ENCODE measurements at places on chromosomes 4 and X.

- no peak for DNase-seq
Measured at GRCh38 chr4:64883087-64883807, 474.0 kb upstream of the TECRL start.

GRCh38 chr4:41257257-41257901 is 651 bp downstream of the UCHL1 start:
- peak; percentile 65 for DNase-seq

GRCh38 chrX:153903238-153903980 is 1.1 kb upstream of the AVPR2 start:
- no peak for DNase-seq

- no peak for DNase-seq
Measured at GRCh38 chrX:24055043-24055356, 244 bp downstream of the EIF2S3 start.

DNA sequence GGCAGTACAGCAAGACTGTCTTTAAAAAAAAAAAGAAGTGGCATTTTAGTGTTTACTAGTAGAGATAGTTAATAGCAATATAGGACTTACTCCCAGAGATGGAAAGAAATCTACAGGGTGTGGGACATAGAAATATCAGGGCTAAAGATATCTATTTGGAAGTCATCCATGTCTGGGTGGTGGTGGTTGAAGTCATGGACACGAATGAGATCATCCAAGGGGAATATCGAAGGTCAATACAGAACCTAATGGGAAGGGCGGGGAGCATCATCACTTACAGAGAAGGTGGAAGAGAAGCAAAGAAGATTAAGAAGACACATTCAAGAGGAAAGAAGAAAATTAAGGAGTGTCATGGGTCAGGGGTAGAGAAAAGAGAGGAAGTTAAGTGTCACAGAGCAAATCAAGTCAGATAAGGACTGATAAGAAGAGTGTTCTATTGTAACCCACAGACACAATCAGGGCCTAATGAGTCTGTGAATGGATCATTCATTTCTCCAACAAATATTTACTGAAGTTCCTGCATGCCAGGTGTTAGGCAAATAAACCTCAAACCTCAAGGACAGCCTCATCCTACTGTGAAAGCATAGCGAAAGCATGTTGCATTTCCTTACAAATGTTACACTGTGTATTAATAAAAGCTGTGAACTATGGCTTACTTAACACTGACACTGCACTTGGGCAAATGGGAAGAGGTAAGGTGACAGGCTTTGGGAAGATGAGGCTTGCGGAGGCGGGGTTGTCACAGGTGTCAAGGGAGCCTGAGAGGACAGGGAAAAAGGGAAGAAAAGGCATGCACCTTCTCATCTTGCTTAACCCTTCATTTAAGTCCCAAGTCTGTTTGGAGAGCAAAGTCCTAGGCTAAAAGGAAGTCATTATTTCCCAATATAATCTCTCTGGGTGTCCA is 65.3 kb downstream of the ELOVL6 start:
- DNase-seq, result no peak

GRCh38 chr4:72761368-72762038 is 192.5 kb upstream of the ADAMTS3 start:
- DNase-seq, result no peak

GRCh38 chrX:4935846-4936245 is 1222.4 kb upstream of the PRKX start:
- no peak for DNase-seq

DNA sequence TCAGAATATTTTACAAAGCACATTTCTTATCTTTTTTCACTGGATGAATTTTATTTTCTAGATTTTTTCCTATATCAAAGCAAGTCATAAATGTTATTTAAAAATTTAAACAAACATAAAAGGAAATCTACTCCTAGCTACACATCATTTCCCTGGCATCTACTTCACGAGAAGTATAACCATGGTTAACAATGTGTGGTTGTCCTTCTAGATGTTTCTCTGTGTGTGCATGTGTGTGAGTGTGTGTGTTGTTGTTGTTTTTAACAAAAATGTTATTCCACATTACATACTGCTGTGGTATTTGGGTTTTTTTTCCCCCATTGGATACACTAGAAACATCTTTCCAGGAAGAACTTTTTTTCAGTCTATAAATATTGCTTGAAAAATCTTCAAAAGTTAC is 103.1 kb downstream of the CHIC2 start:
- no peak for DNase-seq

All from activated CD8-positive, alpha-beta memory T cell treated with anti-CD3 and anti-CD28 coated beads, Interleukin-2, amount 50 U/mL, for 48 hours (primary cell).